ENCODE measurements at places on chromosomes 4 and X. TPM values are rescaled to one million over a fixed set of nuclear protein-coding genes. Genes with fewer than 3 reads are reported as not detected.

DNA sequence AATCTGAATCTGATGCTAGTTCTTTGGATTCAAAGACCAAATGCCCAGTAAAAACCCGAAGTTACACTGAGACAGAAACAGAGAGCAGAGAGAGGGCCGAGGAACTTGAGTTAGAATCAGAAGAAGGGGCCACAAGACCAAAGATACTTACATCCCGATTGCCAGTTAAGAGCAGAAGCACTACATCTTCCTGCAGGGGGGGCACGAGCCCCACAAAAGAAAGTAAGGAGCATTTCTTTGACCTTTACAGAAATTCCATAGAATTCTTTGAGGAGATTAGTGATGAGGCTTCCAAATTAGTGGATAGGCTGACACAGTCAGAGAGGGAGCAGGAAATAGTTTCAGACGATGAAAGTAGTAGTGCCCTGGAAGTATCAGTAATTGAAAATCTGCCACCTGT lies 309.3 kb downstream of the ANK2 start:
- H3K27ac ChIP-seq = no peak overlapping the region
- no peak for DNase-seq
- peaks cover 20% of the 10 kb centered on the region for H3K4me1 ChIP-seq
- no peak overlapping the region for H3K4me3 ChIP-seq
- H3K27me3 ChIP-seq = peaks cover 24% of the 10 kb centered on the region
- H3K36me3 ChIP-seq = peaks cover 13% of the 10 kb centered on the region

GRCh38 chr4:168803732-168804131 lies 206.3 kb downstream of the CBR4 start:
- DNase-seq = no peak
- H3K27me3 ChIP-seq = peaks cover 6% of the 10 kb centered on the region
- no peaks in the 10 kb centered on the region for H3K36me3 ChIP-seq
- H3K4me3 ChIP-seq = no peak overlapping the region
- H3K4me1 ChIP-seq = no peaks in the 10 kb centered on the region

- H3K36me3 ChIP-seq = no peaks in the 10 kb centered on the region
- no peak overlapping the region for H3K4me3 ChIP-seq
- no peak for DNase-seq
- H3K27me3 ChIP-seq = peaks cover 12% of the 10 kb centered on the region
- no peak overlapping the region for H3K27ac ChIP-seq
- H3K4me1 ChIP-seq = peaks cover 12% of the 10 kb centered on the region
Measured at GRCh38 chr4:10022346-10023049, 1.2 kb upstream of the SLC2A9 start.

- DNase-seq = no peak
- no peak overlapping the region for H3K4me3 ChIP-seq
- no peaks in the 10 kb centered on the region for H3K4me1 ChIP-seq
Measured at GRCh38 chr4:87864321-87864720, 31.6 kb downstream of the MEPE start.

DNA sequence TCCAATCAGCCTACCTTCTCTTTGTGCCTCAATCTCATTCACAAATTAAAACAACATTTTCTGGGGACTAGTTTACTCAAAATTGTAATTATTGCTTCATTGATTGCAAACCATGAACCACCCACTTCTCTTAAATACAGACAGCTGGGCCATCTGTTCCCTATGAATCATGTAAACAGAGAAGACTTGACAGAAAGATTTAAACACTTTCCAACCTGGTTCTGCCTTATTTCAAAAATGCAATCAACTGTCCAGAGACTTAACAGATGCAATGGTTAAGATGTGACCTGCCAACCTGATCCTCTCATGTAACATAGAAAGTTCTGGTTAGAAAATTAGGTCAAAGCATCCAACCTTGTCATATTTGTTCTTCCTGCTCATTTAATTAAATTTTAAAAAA lies 20.8 kb upstream of the SERTM2 start:
- H3K27ac ChIP-seq = no peak overlapping the region
- no peaks in the 10 kb centered on the region for H3K4me1 ChIP-seq
- H3K36me3 ChIP-seq = no peaks in the 10 kb centered on the region
- H3K27me3 ChIP-seq = no peaks in the 10 kb centered on the region
- DNase-seq = no peak
- H3K4me3 ChIP-seq = no peak overlapping the region

- DNase-seq = no peak
- H3K27ac ChIP-seq = no peak overlapping the region
- no peak overlapping the region for H3K4me3 ChIP-seq
- H3K36me3 ChIP-seq = no peaks in the 10 kb centered on the region
- H3K27me3 ChIP-seq = no peaks in the 10 kb centered on the region
- no peaks in the 10 kb centered on the region for H3K4me1 ChIP-seq
Measured at GRCh38 chrX:16778545-16778944, 7.7 kb upstream of the TXLNG start.

DNA sequence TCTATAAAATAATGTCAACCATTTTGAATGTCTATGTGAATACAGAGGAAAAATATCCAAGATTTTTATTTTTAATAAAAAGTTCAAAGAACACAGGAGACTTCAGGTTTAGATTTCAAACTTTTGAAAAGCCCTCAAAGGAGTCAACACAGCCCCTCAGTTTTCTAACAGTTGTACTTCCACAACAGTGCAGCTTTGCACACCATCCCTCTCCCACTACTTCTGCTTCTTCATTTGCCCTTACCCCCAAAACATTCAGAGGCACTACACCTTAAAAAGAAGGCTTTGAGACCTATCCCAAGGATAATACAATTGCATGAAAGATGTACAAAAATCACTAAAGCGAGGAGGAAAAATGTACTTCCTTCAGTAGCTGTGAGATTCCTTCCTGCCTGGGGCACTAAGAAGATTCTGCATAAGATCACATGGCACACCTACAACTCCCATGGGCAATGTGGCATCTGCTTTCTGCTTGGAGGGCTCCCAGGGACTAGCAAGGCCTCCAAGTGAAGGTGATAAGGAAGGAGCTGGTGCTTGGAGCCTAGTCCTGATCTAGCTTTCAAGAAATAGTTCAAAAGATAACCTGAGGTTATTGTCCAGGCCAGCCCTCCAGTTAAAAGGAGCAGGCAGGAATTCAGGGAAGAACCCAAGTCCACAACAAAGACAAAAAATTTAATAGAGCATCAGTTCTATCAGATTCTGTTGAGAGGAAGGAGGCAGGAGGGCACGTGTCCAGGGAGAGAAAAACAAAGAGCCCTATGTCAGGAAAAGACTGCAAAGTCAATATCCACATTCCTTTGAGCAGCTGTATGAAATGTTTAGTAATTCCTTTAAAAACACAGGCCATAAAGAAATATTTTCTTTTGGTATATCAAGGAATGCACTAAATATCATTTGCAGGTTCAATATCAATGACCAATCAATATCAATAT lies 19.1 kb downstream of the ARAP2 start:
- no peak for DNase-seq
- H3K36me3 ChIP-seq = peaks cover 36% of the 10 kb centered on the region
- H3K27ac ChIP-seq = peak overlapping the region; percentile 22
- peak overlapping the region; percentile 5 for H3K4me3 ChIP-seq

GRCh38 chr4:38667085-38667893 lies 3.3 kb downstream of the KLF3 start:
- H3K27ac ChIP-seq = no peak overlapping the region
- peak; percentile 85 for DNase-seq
- peaks cover 2% of the 10 kb centered on the region for H3K36me3 ChIP-seq
- peaks cover 32% of the 10 kb centered on the region for H3K27me3 ChIP-seq
- peak overlapping the region; percentile 75 for H3K4me3 ChIP-seq

DNA sequence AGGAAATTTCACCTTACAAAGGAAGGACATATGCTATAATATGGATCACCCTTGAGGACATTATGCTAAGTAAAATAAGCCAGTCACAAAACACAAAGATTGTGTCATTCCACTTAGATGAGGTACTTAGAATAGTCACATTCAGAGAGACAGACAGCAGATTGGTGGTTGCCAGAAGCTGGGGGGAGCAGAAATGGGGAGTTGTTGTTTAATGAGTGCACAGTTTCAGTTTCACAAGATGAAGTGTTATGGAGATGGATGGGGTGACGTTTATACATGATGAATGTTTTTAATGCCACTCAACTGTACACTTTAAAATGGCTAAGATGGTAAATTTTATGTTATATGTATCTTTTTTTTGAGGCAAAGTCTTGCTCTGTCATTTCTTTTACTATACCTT lies 14.8 kb upstream of the SPON2 start:
- peaks cover 12% of the 10 kb centered on the region for H3K4me1 ChIP-seq
- no peaks in the 10 kb centered on the region for H3K27me3 ChIP-seq
- no peak overlapping the region for H3K4me3 ChIP-seq
- DNase-seq = peak; percentile 86
- no peak overlapping the region for H3K27ac ChIP-seq
- peaks cover 15% of the 10 kb centered on the region for H3K36me3 ChIP-seq

DNA sequence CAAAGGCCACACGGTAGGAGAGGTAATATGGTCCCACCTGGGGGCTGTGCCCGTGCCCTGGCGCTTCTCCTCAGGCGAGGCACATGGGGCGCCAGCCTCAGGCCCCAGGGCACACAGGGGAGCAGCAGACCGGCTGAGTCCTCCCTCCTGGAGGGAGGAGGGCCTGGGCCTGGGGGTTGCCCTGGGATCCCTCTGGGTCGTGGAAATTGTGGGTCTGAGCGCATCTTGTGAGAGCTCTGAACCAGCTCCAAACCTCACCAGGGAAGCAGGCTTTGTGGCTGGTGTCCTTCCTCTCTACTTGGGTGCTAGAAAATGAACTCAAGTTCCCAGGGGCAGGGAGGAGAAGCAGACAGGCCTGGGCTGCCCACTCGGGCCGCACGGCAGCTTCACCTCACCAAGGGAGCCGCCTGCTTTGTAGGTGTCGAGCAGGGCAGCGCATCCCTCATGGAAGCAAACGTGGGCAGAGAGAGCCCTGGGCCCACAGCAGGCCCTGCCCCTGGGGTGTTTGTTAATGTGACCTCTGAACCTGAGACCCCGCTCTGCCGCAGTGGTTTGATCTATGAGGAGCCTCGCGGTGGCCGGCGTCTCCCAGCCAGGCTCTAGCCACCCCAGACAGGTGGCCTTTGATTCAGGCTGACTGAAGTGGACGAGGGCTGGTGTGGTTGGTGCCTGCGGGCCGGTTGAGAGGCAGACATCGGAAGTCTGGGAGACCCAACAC lies 10.8 kb downstream of the HTRA3 start:
- no peak overlapping the region for H3K27ac ChIP-seq
- no peaks in the 10 kb centered on the region for H3K36me3 ChIP-seq
- no peaks in the 10 kb centered on the region for H3K27me3 ChIP-seq

DNA sequence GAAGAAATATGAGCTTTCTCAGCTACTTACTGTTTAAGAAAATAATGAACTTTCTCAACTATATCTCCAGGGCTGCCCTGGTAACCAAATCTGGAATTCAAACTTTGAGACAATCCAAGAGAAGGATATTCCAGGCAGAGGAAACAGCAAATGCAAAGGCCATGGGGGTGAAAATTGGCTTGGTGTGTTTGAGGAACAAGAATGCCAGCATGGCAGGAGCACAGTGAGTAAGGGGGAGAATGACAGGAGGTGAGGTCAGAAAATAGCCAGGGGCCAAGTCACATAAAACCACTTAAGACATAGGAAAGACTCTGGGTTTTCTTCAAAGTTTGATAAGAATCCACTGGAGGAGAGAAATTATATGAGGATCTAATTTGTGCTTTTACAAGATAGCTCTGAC lies 27.2 kb upstream of the BTC start:
- H3K4me1 ChIP-seq = no peaks in the 10 kb centered on the region
- no peak overlapping the region for H3K4me3 ChIP-seq
- DNase-seq = no peak
- no peaks in the 10 kb centered on the region for H3K27me3 ChIP-seq
- H3K27ac ChIP-seq = no peak overlapping the region

GRCh38 chrX:43446752-43447151 lies 209.3 kb upstream of the MAOA start:
- no peak for DNase-seq
- no peaks in the 10 kb centered on the region for H3K36me3 ChIP-seq
- no peak overlapping the region for H3K27ac ChIP-seq
- H3K4me1 ChIP-seq = no peaks in the 10 kb centered on the region

DNA sequence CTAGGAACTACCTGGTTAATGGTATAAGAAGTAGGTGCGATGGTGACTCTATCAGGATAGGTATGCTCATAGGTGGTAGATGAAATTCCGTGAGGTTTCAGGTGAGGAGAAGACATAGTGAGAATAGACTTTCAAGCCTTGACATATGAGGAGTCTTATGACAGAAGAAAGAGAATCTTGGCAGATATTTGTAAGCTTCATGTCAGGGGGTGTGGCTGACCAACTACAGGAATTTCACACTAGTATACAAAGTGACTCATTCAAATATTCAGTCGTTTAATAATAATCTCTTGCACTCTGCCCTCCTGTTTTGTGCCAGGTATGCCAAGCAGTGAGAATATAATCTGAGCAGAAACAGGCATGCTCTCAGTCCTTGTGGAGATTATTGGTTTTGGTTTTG lies 22.8 kb downstream of the PACRGL start:
- H3K36me3 ChIP-seq = peaks cover 59% of the 10 kb centered on the region
- no peaks in the 10 kb centered on the region for H3K4me1 ChIP-seq
- H3K27me3 ChIP-seq = no peaks in the 10 kb centered on the region
- DNase-seq = no peak
- no peak overlapping the region for H3K27ac ChIP-seq

DNA sequence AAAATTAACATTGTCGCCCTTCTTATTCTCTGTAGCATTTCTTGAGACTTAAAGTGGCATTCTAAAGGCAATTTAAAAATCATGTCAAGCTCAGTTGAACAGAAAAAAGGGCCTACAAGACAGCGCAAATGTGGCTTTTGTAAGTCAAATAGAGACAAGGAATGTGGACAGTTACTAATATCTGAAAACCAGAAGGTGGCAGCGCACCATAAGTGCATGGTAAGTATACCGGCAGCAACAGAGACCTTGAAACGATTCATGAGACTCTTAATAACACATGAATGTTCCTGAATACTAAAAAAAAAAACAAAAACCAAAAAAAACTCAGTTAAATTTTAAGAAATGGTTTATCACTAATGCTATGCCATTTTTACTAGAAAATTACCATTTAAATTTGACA lies 82.4 kb upstream of the HPRT1 start:
- H3K4me1 ChIP-seq = no peaks in the 10 kb centered on the region
- DNase-seq = peak; percentile 68
- no peak overlapping the region for H3K4me3 ChIP-seq
- peaks cover 30% of the 10 kb centered on the region for H3K36me3 ChIP-seq
- H3K27me3 ChIP-seq = no peaks in the 10 kb centered on the region
- no peak overlapping the region for H3K27ac ChIP-seq

DNA sequence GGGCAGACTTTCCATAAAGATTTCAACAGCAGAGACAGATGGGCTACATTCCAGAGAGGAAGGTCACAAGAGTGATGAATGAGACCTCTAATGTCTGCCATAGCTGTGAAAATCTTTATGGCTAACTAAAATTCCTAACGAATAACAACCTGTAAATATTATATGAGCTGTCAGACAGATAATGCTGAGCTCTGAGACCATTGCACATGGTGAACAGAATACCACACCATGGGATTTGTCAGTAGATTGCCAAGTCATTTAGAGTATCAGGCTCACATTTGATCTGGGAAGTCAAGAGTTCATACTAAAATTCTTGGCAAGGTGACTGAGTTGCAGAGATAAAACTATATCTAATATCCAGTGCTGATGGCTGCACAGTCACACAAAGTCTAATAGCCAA lies 259.2 kb upstream of the FTHL17 start:
- H3K36me3 ChIP-seq = no peaks in the 10 kb centered on the region
- no peaks in the 10 kb centered on the region for H3K4me1 ChIP-seq
- no peak for DNase-seq
- H3K4me3 ChIP-seq = no peak overlapping the region
- peaks cover 1% of the 10 kb centered on the region for H3K27me3 ChIP-seq
- H3K27ac ChIP-seq = no peak overlapping the region

The AGTR2 gene
- total RNA-seq = not detected

The MOB1B gene
- 24.1 TPM for total RNA-seq

The ODAPH gene
- 0.43 TPM for total RNA-seq

The PCDH19 gene
- not detected for total RNA-seq

The PSAPL1 gene
- not detected for total RNA-seq

The GRIA2 gene
- total RNA-seq = not detected

The SLC10A7 gene
- 18.2 TPM for total RNA-seq

The TMEM131L gene
- 40.3 TPM for total RNA-seq

The FAM3A gene
- 36.5 TPM for total RNA-seq

Data from activated CD4-positive, alpha-beta T cell treated with anti-CD3 and anti-CD28 coated beads, Interleukin-2, amount 10 ng/mL, durations not matched to agents 24 days and 14 days (primary cell).